Activated T-helper 1 cell treated with Interleukin-2 at 50 U/mL for 16 hours (primary cell): ENCODE measurements at places on chromosomes 6 and 20.

DNA sequence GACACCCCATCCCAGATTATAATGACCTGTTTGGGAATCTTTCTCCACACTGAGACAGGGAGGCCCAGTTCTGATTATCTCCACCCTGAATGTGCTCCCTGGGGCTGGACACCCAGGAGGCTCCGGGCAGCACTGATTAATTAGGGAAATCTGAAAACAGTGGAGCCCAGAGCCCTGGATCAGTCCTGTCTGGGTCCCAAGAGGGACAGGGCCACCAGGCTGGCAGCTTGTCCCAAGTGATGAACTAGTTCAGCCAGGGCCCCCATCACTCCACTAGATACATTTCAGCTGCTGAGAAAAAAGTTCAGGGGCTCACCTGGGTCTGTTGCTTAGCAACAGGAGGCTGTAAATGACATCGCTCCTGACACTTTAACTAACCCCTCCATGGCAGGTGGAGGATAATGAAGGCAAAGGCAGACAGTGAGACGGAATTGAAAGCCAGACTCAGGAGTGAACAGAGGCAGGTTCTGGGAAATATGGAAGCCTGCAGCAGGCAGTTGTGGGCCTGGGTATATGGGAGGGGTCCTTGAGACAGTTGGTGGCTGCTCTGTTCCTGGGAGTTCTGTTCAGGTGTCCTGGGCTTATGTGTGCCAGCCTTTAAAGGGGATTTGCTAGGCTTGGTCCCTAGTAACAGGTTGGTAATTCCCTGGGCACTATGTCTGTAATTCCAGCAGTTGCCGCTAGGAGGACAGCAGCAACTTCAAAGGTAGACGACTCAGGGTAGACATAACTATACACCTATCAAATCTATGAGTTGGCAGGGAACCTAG lies 78.3 kb upstream of the CTNNBL1 start:
- DNase-seq = peak; percentile 1

GRCh38 chr6:26593278-26594130 lies 3.2 kb upstream of the ABT1 start:
- DNase-seq = no peak

DNA sequence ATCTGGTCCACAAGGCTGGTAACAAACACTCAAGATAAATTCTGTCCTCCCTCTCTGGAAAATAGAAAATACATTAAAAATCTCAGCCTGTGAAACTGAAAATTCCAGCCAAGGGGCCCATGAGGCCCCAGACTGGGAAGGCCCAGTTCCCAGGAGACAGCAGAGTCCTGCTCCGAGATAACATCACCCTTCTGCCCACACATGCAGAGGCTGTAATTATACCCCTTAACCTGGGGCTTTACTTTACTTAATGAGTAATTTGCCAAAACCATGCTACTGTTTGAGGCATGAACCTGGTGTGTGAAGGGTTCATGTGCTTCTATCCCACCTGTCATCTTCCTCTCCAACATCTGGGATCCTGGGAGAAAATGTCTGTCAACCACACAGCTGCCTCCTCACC lies 398.9 kb upstream of the SULF2 start:
- no peak for DNase-seq

DNA sequence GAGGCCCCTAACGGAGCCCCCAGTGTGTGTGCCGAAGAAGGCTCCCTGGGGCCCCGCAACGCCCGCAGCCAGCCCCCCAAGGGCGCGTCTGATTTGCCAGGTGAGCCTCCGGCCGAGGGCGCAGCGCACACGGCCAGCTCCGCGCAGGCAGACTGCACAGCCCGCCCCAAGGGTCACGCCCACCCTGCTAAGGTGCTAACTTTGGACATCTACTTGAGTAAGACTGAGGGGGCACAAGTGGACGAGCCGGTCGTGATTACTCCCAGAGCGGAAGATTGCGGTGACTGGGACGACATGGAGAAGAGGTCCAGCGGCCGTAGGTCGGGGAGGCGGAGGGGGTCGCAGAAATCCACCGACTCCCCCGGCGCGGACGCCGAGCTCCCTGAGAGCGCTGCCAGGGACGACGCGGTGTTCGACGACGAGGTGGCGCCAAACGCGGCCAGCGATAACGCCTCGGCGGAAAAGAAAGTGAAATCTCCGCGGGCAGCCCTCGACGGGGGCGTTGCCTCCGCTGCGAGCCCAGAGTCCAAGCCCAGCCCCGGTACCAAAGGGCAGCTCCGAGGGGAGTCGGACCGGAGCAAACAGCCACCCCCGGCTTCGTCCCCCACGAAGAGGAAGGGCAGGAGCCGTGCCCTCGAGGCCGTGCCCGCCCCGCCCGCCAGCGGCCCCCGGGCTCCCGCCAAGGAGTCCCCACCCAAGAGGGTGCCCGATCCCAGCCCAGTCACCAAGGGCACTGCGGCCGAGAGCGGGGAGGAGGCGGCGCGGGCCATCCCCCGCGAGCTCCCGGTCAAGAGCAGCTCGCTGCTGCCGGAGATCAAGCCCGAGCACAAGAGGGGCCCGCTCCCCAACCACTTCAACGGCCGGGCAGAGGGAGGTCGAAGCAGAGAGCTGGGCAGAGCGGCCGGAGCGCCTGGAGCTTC lies 117.0 kb downstream of the RTN4IP1 start:
- DNase-seq = peak; percentile 71

DNA sequence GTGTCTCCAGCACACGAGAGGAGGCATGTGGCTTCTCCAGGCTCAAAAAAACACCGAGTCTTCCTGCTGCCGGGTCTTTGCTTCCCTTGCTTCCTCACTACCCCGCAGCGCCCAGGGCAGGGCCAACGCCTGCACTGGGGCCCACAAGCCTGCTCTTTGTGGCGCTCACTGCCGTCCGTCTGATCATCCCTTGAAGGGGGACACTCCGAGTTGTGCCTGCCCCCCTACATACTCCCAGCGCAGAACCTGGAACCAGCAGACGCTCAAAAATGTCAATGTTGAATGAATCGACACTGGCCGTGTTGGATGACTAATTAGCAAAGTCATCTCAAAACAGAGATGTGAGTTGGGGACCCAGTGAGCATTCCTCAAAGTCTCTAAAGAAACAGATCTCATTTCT lies 8.1 kb upstream of the ARFGAP1 start:
- DNase-seq = no peak

- DNase-seq = no peak
Measured at GRCh38 chr6:119173249-119174084, 95.0 kb upstream of the FAM184A start.

DNA sequence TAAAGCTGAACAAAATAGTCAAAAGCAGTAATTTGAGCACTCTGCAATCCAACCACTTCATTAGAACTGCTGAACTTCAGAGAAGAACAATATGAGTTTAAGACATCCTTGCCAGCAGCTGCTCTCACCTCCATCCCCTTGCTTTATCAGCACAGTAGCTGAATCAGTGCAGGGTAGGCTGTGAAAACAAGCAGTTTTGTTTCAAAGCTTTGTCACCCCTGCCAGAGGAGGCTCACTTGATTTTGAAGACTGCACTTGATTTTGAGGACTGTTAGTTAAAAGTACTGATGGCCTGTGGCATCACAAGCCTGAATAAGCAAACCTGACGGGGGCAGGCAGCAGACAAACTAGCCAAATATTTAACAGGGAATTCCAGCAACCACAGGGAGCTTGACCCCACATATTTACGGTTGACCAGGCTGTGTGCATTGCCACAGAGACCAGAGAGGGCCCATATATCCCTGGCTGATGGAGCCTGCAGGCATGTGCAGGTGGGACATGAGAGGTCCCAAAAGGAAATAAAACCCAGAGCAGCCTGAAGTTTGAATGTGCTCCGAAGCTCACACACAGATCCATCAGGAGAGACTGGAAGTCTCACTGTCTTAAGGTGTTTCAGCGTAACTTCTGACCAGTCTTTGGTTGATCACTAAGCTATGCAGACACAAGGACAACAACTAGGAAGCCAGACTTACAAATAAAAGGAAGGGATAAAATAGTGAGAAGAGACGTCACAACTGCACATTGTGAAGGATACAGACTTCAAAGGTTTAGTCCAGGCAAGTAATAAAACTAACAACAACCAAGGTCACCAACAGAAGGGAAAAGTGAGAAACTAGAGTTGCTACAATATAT lies 97.4 kb downstream of the PDSS2 start:
- no peak for DNase-seq

DNA sequence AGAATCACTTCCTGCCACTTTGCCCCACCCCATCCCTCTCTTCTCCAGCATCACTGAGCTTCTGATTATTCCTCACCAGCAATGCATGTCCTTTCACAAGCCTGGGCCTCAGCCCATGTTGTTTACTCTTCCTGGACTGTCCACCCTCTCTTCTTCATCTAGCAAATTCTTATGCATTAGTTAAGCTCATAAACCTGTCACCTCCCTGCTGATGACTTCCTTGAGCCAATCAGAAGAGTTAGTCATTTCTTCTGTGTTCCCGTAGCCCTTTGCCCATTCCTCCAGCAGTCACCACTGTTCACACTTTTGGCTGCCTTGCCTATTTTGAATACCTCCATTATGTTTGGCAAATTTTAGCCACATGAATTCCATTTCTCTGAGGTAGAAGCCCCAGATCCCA lies 4.1 kb upstream of the CRYBG1 start:
- DNase-seq = no peak

GRCh38 chr20:64256282-64256935 lies 861 bp downstream of the PCMTD2 start:
- no peak for DNase-seq

GRCh38 chr6:79687759-79688158 lies 56.6 kb downstream of the SH3BGRL2 start:
- no peak for DNase-seq

DNA sequence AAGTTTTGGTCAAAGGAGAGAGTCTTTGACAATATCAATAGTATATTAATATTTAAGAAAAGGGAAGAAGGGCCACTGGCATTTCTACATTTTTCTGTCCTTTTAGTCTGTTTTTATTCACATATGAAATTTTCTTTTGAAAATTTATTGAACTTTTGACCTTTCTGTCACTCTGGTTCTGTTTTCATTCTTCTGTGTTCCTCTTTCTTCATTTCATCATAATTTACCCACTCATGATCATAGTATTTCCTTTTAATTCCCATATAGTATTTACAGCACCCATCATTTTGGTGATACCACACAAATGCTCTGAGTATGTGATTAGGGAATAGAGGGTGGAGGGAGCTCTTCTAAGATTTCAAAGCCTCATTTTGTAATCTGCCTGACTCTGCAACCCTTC lies 142.8 kb downstream of the GJA1 start:
- DNase-seq = no peak

DNA sequence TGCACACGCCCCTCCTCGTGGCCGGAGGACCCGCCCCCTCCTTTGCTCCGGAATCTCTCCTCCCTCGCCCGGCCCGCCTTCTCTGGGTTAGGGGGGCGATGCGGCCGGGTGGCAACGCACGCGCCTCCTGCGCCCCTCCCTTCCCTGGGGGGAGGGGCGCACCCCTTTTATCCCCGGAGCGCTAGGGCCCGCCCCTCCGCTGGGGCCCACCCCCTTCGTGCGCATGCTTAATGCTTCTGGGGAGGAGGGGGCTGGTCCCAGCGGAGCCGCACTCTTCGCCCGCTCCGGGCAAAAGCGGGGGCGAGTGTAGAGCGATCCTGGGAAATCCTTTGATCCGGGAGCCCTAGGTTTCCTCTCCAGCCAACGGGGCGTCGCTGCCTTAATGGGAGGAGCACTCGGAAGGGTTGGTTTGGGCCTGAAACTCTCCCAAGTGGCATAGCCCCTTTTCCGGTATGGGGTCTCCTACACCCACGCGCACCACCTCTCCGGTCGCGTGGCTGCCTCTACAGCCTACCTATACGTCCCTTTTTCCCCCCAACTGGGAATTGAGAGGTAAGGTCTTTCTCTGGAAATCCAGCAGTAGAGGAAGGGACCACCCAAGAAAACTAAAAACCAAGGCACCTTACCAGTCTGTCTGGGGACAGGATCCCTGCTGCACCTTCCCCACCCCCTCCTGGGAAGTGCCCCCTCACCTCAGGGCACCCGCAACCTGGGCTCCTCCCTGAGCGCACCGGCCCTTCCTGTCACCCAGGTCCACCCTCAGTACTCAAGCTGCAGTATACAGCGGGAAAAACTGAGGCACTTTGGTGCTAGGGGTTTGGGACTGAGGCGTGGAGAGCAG lies 2.1 kb downstream of the SOX12 start:
- peak; percentile 52 for DNase-seq

DNA sequence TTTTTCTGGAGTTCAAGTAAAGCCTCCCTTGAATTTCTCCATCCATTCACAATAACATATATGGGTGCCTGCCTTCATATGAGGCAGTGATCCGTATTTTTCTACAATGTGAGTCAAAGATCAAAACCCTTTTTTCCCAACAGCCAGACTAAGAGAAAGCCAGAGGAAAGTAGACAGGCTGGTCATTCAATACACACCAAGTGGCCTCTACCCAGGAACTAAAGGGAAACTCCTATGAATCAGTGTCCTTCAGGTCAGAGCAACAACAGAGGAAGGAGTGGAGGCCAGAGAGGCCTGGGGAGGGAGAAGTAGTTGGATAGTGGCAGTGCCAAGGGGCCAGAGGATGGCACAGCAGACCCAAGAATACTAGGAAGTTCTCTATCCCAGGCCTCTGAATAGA lies 23.8 kb downstream of the SIM1 start:
- DNase-seq = no peak

- DNase-seq = no peak
Measured at GRCh38 chr20:17990278-17990972, 21.6 kb downstream of the MGME1 start.

DNA sequence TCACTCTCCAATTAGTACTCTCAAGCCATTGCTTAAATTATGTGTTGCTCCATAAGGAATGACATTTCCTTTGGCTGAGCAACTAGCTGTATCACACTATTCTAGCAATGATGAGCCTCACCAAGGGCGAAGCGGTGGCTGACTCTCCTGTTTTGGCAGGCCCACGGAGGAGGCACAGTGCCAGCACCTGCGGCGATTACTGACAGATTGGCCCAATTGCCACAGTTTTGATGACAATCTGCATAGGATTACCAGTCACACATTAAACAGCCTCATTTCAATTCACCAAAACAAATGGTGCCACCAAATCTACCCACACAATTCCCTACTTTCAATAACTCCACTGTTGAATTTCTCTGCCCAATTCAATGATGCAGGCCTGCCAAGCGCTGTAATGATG lies 286.9 kb downstream of the PTPRK start:
- no peak for DNase-seq

- no peak for DNase-seq
Measured at GRCh38 chr6:28737750-28738395, 185.9 kb downstream of the TRIM27 start.

DNA sequence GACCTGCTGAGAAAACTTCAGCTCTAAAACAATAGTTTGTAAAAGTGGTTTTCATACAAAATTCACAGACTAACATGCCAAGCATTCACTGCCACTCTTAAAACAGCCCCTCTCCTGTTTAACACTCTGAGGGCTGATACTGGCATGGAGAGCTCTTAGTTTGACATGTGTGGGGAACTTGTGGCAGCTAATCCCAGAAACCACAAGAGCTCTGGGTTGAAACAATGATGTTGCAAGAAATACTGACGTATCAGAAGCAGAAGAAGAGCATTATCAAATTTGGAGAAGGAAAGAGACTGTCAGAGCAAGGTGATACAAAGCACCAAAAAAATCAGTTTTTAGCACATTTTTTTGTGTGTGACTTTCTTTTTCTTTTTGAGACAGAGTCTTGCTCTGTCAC lies 5.1 kb downstream of the BEND3 start:
- no peak for DNase-seq
